Posterior vena cava (tissue), 2 donors: ENCODE measurements at places on chromosomes 7 and 10. TPM values are rescaled to one million over a fixed set of nuclear protein-coding genes. Genes with fewer than 3 reads are reported as not detected.

CYP26A1 gene
- total RNA-seq = not detected

DNA sequence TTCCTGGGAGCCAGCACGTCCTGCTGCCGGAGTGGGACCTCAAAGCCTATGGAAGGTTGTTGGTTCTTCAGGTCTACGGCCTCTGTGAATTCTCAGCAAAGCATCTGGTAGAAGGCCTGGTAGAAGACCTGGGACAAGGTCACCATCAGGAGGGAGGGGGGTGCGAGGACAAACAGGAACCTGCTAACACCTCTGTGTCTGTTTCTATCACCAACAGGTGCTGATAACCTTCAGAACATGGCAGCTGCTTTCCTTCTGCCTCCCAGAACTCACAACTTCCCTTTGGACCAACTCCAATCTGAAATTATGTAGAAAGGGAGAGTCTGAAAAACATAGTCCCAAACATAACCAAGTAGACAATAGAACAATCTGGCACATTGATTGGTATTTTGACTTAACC, 8.3 kb upstream of the MET start:
- DNase-seq = no peak

SKIDA1 gene
- total RNA-seq = 0.33 TPM

TDRD1 gene
- 0.48 TPM for total RNA-seq

GRCh38 chr7:38179776-38180226, 1.8 kb downstream of the STARD3NL start:
- no peak for DNase-seq

DNA sequence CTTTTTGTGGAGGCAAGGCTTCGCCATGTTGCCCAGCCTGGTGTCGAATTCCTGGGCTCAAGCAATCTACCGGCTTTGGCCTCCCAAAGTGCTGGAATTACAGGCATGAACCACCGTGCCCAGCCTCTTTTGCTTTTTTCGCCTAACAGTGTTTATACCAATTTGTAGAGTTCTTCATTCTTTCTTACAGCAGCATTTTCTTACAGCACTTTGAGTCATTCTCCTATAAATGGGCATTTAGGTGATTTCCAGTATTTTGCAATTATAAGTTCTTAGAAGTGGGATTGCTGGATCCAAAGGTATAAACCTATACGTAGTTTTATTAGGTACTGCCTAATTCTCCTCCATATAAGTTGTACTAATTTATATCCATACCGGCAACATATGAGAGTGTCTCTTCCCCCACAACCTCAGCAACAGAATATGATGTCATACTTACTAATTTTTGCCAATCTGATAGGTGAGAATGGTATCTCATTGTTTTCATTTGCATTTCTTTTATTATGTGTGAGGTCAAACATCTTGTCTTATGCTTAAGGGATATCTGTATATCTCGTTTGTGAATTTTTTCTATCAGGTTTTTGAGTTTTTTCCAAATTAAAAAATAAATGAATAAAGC, 39.1 kb downstream of the SUFU start:
- DNase-seq = no peak

- no peak for DNase-seq
These were observed 696.7 kb downstream of the TNS3 start for GRCh38 chr7:46885167-46885566.

DNA sequence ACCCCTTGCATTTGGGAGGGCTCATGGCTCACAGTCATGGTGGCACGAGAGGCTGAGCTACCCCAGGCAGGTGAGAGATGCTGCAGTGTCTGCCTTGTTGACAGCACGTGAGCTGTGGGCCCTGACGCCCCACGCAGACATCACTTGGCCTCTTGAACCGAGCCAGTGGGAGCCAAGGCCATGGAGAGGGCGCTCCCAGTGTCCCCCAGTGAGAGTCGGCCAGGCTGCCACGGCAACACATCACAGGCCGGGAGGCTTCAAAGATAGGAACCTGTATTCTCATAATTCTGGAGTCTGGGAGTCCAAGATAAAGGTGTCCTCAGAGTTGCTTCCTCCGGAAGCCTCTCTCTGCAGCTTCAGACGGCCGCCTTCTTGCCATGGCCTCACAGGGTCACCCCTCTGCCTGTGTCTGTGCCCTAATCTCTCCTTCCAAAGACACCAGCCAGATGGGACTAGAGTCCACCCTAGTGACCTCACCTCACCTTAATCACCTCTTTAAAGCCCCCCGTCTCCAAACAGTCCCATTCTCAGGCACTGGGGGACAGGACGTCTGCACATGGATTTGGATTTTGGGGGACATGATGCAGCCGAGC, 119.6 kb downstream of the KLF6 start:
- no peak for DNase-seq

DNA sequence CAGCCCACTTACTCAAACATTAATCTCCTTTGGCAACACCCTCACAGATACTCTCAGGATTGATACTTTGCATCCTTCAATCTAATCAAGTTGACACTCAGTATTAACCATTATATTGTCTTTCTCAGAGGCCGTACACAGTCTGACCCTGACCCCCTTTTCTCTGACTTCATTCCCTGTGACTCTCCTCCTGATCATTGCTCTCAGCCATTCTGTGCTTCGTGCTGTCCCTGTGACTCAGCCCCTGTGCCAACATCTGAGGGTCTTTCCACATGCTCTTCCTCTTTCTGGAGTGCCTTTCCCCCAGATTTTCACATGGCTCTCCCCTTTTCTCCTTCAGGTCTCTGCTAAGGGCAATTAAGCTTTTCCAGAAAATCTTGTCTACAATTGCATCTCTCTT, 289.0 kb upstream of the PHYHIPL start:
- DNase-seq = no peak

DNA sequence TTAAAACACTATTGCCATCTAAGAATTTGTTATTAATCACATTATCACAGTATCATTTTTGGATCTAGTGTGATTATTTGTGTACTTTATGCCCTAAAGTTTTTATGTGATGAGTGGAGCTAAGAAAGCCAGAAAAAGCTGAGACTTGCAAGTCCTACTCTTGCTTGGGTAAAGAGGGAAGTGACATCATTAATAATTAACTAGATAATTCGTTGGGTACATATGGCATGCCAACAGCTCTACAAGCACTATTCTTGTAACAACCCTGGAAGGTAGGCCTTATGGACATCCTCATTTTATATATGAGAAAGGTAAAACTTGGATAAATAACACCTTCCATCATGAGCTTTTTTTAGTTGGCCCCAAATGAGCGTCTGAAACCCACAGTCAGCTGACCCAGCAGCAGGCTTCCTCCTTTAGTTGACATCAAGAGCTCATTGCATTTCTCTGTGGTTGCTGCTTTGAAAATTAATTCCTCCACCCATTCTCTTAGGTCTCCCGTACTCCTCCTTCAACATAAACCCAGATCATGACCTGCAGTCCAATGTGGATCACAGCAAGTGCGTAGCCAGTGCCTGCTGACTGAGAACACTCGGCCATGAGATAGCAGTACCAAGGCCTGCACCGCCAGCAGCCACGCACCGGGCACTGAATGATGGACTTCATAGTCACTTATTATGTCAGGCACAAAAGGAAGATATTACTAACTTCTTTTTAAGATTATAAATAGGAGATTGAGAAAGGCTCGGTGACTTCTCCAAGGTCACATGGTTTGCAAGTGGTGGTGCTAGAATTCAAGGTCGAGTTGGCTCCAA, 292.0 kb upstream of the AOAH start:
- DNase-seq = no peak

CDC14C gene
- not detected for total RNA-seq

- DNase-seq = no peak
These were observed 269.6 kb upstream of the ZMIZ1 start for GRCh38 chr10:78798976-78799730.

- DNase-seq = no peak
These were observed 139.4 kb downstream of the HIBADH start for GRCh38 chr7:27523321-27523720.

PNLIPRP2 gene
- total RNA-seq = 1.3 TPM

HOXA1 gene
- 0.71 TPM for total RNA-seq
